Ovary (tissue), 10 donors: ENCODE measurements at places on chromosomes 2 and 18.

- DNase-seq, result no peak
Observed at GRCh38 chr2:220419647-220420046, 792.2 kb downstream of the SLC4A3 start.

DNA sequence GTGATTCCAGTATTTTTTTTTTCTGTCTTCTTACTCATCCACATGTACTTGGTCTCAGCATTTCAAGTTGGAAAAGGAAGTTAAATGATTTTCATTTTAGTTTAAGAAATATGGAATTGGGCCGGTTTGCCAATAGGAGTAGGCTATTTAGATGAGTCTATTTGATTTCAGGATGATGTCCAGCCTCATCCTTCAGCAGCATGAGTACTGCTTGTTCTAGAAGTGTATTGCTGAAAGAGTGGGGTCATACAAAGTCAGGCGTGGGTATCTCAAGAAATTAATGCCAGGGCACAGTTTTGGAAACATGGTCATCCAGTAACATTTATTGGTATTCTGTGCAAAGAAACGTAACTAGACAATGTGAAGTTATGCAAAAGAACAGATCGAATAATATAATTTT is 44.9 kb upstream of the MSTN start:
- no peak for DNase-seq

- DNase-seq, result no peak
Observed at GRCh38 chr2:226208726-226209125, 590.9 kb downstream of the IRS1 start.

DNA sequence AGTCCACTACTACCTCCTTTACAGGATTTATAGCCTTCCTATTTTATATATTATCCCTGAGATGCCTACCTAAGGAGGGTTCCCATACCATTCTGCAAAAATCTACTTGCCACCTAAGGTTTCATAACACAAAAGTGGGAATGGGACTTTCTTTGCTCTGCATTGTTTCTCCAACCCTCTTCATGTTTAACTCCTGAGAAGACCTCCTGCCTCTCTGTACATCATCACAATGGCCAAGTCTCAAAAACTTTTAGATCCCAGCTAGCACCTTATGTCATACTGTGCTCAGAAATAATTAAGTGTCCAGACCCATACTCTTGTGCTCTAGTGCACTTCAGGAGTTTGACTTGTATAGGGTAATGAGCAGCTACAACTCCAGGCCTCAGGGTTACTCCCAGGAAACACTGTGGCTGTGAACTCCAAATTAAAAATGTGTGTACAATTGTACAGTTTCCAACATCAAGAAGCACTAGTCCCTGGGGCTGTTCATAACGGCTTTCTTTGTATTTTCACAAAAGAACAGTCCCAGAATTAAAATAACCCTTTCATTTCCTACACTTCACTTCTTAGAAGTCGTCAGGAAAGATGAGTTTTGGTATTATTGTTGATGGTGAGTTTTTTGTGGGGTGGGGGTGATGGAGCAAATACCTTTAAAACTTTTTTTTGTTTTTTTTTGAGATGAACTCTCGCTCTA is 39.4 kb downstream of the METAP1D start:
- no peak for DNase-seq

DNA sequence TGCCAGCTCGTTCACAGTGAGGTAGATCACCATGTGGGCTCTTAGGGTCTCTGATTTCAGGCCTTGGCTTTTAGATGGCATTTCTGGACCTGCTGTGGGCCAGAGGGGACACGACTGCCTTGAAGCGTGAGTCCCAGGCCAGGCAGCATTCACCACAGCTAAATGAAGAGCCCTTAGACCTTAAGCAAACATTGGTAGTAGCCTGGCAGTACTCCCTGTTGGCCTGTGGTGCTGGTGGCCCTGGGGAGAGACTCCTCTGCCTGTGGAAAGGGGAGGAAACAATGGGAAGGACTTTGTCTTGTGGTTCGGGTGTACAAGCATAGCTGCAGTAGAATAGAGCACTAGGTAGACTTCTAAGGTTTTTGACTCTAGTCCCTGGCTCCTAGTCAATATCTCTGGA is 456.0 kb upstream of the DCC start:
- DNase-seq, result no peak

DNA sequence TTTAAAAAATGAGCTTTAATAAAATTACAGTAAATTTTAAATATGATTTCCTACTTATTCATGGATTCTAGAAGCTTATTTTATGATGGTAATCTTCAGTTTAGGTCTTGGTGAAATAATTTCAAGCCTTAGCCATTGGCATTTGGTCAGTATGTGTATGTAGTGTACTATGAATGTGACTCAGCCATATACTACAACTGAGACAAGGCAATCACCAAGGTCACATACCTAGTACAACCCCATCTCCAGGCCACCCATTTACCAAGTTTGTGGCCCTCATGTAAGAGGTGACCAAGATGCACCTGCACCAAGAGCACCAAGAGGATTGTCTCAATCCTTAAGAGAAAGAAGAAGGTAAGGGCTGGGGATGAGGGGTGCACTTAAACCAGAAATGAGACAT is 54.8 kb upstream of the FRZB start:
- no peak for DNase-seq

DNA sequence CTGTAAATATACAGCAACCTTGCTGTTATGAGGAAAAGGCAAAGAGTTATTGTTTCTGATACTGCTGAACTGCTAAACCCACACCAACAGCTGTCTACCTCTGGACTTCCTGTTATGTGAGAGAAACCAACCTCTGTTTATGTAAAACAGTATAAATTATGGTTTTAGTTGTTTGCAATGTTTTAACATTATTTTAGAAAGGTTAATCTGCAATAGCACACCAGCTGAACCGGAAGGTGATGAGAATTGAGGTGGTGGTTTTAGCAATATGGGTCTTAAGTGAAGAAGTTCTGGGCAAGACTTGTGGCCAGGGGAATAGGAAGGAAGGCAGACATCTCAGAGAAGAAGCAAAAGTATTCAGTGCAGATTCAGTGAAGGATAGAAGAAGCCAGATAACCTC is 237.8 kb downstream of the PLCL1 start:
- DNase-seq, result no peak

GRCh38 chr18:79877163-79878091 is 74.0 kb downstream of the SLC66A2 start:
- no peak for DNase-seq

DNA sequence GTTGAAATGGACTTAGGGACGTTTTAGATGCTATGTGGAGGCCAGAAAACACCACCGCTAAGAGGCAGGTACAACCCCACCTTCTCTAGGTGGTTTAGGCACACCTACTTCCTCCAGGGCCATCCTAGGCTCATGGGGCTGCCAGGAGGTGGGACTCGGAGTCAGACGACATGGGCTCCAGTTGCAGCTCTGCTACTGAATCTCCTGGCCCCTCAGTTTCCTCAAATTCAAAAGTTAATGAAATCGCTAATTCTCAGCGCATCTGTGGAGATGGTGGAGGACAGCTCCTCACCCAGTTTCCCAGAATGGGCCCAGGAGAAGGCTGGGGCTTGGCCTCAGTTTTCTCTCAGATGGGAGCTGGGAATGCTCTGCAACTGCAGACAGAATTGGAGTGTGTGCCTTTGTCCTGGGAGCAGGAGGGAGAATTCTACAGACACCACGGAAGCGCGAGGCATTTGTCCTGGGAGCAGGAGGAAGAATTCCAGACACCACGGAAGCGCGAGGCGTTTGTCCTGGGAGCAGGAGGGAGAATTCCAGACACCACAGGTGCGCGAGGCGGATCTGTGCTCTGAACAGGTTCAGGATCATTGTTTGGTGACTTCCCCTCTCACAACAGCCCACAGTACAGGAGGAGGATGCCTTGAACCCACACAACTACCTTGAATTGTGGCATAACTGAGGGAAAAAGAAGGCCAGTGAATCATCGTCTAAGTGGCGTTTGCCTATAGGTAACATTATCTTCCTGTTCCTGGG is 103.7 kb upstream of the PXDN start:
- DNase-seq, result no peak

- no peak for DNase-seq
Observed at GRCh38 chr2:215635071-215635787, 199.4 kb upstream of the FN1 start.

- DNase-seq, result no peak
Observed at GRCh38 chr2:166091439-166091838, 36.4 kb downstream of the SCN1A start.

- no peak for DNase-seq
Observed at GRCh38 chr2:180539541-180539940, 440.9 kb upstream of the UBE2E3 start.

DNA sequence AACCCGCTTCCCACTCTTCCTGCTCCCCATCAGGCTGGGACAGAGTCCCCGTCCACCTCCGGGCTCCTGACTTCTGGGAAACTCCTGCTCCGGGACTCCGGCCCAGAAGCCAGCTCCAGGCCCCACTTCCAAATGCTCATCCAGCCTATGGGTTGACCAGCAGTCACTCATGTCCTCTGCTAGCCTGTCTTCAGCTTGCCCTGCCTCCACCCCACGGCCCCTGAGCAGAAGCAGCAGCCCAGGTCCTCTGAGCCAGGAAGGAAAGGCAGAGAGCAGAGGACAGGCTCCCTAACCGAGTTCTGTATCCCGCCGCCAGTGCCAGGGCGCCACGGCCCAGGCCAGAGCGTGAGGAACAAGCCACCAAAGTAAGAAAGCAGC is 86.4 kb upstream of the ID2 start:
- no peak for DNase-seq
